ENCODE measurements at places on chromosomes 2 and 18.

DNA sequence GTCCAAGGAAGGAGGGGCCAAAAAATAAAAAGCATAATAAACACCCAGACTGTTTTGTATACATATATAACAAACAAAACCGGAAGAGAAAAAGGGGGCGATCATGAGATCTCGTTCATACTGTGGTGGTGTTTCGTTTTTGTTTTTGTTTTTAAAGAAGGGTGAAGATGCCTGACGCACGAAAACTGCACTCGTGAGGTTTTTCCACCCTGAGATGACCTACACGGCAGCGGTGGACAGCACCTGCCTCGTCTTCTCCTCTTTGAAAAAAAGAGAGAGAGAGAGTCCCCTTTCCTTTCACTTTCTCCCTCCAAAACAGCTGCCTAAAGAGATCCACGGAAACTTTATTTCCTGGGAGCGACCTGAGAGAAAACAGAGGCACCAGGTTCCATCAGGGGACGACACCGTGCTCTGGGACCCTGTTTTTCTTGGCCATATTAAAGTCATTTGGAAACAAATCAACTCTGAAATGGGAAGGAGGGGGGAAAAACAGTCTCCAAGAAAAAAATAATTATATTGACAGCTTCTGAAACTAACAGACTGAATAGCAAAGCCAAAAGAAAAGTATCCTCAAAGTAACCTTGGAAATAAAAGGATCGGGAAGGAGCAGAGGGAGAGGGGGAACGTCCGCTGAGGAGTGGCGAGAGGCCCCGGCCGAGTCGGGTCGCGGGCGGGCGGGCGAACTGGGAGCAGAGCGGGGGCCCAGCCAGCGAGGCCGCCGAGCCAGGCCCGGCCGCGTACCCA lies 3.5 kb downstream of the POU3F3 start:
- DNase-seq, result no peak

DNA sequence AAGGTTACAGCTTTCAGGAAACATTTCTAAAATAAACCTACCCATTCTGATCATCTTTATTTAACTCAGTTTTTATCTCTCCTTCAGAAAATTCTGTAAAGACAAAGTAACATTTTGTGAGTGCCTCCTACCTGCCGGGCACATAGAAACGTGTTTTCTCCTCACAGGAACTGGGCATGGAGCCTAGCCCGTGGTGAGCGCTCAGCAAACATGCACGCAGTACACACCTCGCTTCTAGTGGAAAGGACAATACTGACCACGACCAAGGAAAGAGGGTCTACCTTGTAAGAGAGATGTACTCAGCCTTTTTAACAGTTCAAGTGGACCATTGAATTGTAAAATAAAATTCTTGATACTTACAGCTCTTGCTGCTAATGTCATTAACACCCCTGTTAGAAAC lies 24.8 kb upstream of the KIDINS220 start:
- no peak for DNase-seq

DNA sequence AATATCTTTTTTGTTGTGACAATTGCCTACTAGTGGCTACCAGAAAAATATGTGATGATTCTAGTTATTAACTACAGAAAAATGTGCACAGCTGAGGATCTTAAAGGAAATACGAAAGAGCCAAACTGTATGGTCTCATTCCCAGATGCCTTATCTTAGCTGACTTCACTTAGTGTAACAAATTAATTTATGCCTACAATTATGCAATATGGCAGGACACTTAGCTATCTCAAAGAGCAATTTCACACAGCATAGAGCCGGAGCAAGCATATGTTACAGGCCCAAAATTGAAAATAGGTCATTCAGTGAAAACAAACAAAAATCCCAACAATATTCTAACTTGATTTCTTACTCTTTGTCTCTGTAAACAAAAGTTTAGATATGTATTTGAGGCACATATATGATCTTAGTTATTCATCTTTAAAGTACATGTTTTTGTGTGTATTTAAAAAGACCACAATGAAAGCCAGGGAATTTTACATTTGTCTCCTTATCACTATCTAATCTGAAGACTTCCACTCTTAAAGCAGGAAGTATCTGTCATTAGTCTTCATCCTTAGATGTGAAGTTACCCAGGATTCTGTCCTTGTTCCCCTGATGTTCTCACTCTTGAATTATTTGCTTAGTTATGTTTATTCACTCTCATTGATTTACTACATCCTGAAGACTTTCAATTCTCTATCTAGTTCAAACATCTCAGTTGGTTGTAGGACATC lies 1579.0 kb upstream of the NXPH2 start:
- DNase-seq, result no peak

GRCh38 chr18:985212-985661 lies 80.6 kb downstream of the ADCYAP1 start:
- DNase-seq, result no peak

DNA sequence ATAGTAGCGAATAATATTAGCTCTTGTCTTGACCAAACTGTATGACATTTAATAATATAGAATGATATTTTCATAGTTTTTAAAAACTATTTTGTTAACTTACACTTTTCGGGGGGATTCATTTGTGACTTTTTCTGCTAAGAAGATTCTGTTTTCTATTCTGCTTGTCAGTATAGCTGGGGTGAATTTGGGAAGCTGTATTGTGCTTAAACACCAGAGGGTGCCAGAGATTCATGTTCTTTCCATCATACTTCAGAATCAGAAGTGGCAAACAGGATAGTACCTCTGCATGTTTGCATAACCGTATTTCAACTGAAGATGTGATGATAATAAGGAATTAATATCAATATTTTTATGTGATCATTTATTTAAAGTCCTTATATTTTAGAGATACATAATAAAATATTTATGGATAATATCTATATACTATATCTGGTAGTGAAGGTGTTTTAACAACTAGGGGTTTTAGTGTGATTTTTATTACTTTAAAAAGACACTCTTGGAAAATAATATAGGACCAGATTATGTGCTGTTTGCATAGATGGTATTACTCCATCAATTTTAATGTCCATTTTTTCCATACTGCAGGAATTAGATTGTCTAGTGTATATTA lies 81.0 kb downstream of the TAF4B start:
- DNase-seq, result peak; percentile 61

GRCh38 chr2:238655198-238655860 lies 192.6 kb upstream of the TWIST2 start:
- peak; percentile 55 for DNase-seq

GRCh38 chr2:42296226-42296625 lies 64.8 kb downstream of the COX7A2L start:
- DNase-seq, result no peak

- no peak for DNase-seq
Observed at GRCh38 chr2:46053564-46053963, 243.6 kb upstream of the EPAS1 start.

- DNase-seq, result no peak
Observed at GRCh38 chr18:62332964-62333695, 8.0 kb downstream of the TNFRSF11A start.

- no peak for DNase-seq
Observed at GRCh38 chr2:189213250-189213649, 33.7 kb upstream of the COL5A2 start.
